Caki2 (cell line): ENCODE measurements at places on chromosomes 13 and 19. TPM values are rescaled to one million over a fixed set of nuclear protein-coding genes. Genes with fewer than 3 reads are reported as not detected.

DNA sequence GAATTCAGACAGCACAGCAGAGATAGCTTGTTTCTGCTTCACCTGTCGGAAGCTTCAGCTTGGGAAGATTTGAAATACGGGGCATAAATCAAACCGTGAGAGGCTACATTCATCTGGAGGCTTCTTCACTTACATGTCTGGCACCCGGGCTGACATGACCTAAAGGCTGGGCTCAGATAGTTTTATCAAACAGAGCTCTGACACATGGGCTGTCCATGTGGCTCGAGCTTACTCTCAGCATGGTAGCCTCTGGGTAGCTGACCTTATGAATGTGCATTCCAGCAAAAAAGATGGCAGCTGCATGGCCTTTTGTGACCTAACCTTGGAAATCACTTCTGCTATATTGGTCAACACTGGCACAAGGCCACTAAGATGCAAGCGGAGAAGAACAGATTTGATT is 414.5 kb downstream of the NDFIP2 start:
- no peak for DNase-seq

HCN2 gene
- total RNA-seq = 2.1 and 3.2 TPM in 2 replicates

- DNase-seq = no peak
Observed at GRCh38 chr19:17192751-17193150, 22.4 kb upstream of the USE1 start.

DNA sequence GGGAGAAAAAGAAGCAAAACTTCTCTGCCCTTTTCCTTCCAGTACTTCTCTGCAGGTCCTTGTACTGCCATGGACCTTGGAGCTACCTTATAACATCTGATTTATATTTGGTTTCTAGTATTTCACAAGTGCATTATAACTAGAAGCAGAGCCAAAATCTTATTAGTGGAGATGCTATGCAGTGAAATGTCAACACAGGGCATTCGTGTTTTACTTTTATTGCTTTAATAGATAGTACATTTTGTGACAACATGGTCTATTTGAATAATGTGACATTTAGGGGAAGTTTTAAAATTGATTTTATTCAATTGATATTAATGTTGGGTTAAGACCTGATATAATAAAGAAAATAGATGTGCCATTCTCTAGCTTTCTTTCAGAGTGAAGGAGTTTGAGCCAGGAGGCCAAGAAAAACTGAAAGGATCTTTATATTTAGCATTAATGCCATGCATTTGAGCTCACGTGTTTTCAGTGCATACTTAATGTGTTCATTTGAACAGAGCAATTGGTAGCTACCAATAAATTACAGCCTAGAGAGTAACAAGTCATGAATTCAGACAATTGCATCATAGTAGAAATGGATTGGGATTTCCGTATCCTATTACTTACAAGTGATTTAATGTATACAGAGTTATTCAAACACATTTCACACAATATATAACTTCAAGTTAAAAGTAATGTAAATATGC is 863.8 kb downstream of the GPC5 start:
- no peak for DNase-seq

DNA sequence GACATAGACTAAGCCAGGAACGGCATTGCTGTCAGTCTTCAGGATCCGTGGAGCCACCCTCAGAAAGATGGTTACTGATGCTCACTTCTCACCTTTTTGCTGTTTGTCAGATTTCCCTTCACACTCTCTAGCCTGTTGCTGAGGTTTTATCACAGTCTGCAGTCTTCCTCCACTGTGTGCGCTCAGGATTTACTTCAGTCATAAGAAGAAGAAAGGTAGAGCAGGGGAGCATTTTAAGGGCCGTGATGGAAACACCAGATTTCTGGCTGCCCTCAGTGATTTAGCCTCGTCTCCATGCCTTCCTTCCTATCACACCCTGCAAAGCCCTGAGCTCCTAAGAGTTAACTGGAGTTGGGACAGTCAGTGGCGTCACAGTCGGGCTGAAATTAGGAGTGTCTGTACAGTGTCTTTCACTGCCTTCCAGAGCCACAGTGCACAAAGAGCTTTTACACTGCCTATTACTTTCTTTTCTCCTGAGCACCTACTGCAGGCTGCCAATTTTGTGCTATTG is 60.0 kb upstream of the GPR183 start:
- no peak for DNase-seq

DNA sequence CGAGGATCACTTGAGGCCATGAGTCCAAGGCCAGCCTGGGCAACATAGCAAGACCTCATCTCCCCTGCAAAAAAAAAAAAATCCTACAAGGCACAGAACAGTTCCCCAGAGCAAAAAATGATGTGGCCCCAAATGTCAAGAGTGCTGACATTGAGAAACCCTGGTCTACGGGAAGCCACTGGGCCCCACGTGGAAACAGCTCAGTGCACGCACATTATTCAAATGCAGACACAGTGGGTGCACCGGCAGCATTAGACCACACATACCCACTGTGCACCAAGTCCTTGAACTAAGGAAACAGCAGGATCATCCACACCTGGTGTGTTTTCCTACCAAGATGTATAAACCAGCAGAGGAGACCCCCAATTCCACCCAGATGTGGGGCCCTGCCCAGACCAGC is 35.0 kb upstream of the ADGRE5 start:
- DNase-seq = no peak

PTPRH gene
- 30.0 and 34.3 TPM in 2 replicates for total RNA-seq

DNA sequence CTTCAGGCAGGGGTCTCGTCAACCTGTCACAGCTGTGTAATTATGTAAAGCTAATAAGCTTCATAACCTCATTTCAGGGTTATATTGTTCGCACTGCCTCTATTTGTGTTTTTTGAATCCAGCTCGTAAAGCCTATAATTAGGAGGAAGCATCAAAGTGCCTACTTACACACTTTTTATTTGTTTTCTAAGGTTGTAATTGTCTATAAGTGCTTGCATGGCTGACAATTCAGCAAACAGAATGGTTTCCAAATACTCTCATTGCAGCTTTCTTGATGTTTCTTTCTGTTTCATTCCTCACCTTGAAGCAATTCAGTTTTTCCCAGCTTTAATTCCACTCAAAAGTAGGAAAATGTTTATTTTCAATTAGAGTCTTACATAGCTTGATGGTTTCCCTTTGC is 336.3 kb downstream of the HS6ST3 start:
- no peak for DNase-seq

DNA sequence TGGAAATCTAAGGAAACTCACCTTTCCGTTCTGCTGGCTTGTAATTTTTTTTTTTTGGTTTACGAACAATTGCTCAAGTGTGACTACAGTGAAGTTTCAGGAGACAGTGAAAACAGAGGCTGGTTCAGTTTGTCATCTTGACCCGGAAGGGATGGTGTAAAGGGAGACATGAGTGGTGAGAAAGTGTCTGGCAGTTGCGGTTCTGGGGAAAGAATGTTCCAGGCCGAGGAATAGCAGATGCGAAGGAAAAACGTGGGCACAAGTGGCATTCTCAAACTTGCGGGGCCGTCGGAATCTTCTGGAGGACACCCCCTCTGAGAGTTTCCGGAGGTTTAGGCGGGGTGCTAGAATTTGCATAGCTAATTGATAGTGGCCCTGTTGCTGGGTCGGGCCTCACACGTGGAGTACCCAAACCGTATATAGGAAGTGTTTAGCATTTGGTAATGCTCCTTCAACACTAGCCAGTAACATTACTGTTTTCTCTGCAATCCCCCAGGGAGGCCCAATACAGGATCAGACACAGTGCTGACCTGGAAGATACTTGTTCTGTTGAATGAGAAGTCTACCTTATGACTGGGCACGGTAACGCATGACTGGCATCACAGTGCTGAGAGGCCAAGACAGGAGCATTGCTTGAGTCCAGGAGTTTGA is 2.8 kb upstream of the TNFSF9 start:
- peak; percentile 80 for DNase-seq

DNA sequence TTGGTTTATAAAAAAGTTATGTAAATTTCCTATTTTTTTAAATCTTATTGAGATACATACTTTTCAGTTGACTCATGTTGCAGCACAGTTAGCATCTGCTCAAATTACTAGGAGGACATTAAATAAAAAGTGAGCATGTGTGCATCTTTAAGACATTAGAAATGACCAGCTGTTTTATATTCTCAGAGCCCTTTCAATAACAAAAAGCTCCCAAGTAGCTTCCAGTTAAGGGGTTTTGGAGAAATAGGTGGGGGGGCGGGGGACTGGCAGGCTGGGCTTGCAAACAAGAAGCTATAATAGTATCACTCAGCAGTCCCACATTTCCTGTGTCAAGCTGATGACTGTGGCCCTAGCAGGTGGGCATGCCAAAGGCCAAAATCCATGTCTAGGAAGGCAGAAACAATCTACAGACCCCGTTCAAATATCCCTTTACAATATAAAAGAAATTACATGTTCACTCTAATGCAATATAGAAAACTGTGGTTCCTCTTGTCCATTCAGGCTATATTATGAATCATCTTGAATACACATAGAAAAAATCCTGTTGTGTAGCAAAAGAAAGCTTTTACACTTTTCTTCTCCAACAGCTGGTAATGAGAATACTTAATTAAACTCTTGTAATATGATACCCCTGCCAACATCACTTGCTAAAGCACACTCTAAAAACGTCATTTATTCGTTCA is 1713.2 kb upstream of the SLC10A2 start:
- no peak for DNase-seq

IGFL4 gene
- not detected in 2 replicates for total RNA-seq

GRCh38 chr13:29369060-29369743 is 226.3 kb downstream of the SLC7A1 start:
- DNase-seq = peak; percentile 8

RPL18A gene
- total RNA-seq = 852 and 893 TPM in 2 replicates

DNA sequence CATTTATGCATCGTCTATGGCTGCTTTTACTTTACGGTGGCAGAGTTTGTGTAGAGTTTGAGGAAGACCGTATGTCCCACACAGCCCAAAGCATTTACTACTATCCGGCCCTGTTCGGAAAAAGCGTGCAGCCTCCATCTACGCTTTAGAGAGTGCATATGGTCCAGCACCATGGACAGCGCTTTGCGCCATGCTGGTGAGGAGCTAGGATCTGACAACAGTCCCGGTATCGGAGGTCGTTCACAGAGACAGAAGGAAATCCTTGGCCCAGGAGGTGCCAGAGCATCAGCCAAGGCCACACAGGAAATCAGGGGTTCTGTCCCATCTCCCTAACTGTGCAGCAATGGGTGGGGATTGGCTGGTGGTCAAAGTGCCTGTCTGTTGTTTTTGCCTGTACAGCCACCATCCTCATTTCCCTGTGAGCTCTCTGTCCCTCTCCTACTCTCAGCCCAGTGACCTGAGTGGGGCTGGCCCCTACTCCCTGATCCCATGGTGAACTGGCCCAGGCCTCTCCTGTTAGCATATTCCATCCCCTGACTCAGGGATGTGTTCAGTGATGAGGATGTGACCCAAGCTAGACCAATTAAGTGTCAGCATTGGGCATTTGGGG is 16.2 kb upstream of the PRODH2 start:
- DNase-seq = peak; percentile 50

GRCh38 chr19:4061178-4061682 is 5.5 kb downstream of the ZBTB7A start:
- peak; percentile 69 for DNase-seq

DCT gene
- total RNA-seq = 0.17 and 0.23 TPM in 2 replicates

GRCh38 chr13:112903606-112904195 is 65.3 kb upstream of the MCF2L start:
- no peak for DNase-seq

DNA sequence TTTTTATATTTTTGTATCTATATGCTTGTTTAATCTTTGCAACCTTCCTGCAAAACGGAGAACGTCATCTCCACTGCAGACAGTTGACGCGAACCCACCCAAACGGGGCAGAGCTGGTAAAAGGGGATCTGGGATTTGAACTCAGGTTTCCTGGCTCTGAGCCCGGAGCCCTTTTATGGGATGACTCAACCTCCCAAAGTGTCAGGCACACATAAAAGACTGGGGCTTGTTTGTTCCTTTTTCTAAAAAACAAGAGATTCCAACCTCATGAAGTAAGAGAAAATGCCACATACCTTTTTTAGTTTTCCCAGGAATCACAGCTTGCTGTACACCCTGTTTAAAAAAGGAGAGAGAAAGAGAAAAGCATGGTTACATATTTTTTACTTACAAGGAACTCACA is 78.9 kb downstream of the GADD45B start:
- no peak for DNase-seq

DNA sequence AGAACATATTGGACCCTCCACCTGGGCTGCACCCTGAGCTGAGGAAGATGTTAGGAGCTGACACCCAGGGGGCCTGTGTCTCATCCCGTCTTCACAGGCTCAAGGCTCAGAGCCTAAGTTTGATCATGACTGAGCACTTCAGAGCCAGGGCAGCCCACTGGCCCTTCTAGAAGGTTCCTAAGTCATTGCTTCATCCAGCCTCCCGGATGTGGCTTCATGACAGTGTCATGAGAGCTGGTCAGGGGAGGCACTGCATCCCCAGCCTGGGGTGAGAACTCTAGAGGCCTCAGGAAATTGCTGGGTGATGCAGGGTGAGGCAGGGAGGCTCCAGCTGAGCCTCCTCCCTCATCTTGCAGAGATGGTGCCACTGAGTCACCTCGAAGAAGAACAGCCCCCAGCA is 24.9 kb upstream of the PIK3R2 start:
- DNase-seq = no peak

DNA sequence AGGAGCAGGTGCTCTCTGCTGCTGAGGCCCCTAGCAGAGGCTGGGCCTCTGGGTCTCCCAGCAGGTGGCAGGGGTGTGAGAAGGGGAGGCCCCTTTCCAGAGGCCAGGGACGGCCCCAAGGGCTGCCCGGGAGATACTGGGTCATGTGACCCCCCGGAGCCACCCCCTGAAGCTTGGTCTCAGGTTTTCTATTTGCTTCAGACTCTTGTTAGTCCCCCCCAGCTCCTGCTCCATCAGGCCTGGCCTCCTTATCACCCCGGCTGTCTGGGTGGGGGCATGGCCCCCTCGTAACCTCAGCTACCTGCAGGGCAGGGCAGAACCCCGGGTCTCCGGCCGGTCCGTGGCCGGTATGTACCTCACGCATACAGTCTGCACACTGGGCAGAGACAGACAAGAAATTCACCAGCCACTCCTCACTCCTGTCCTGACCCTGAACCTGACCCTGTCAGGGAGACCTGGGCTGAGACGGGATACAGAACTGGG is 13.2 kb upstream of the TCF3 start:
- DNase-seq = no peak

STX10 gene
- total RNA-seq = 172 and 177 TPM in 2 replicates

- DNase-seq = no peak
Observed at GRCh38 chr13:97885641-97886040, 67.8 kb upstream of the IPO5 start.

DNA sequence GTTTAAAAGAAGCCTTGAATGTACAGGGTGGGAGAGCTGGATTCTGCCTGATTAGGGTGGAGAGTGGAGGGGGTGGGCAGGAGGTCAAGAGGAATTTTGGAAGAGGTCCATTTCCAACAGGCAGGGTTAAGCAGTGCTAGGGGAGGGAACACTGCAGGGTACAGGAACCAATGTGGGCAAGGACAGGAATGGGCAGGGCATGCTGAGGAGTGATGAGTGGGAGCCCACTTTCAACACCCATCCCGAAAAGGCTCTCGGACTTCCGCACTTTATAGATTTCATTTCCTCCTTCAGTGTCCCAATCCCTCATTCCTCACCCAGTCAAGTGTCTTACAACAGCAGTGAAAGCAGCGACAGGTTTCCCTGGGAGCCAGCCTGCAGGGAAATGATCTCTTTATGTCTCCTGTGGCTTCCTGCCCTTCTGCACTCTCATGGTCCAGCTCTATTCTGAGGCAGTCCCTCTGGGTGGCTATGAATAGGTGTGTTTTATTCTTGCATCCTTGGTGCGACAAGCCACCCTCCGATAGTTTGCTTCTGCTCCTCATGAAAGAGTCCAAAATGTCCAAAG is 50.5 kb upstream of the ZNF507 start:
- no peak for DNase-seq

GIPR gene
- 0.44 TPM in 1 of 2 replicates, not detected in the other for total RNA-seq

GRCh38 chr19:49336482-49337266 is 1.5 kb downstream of the CD37 start:
- no peak for DNase-seq
